ENCODE measurements at places on chromosomes 1 and 21. TPM values are rescaled to one million over a fixed set of nuclear protein-coding genes. Genes with fewer than 3 reads are reported as not detected.

The MAN1C1 gene
- polyA plus RNA-seq, result 10.0 TPM

The EXO1 gene
- not detected for polyA plus RNA-seq

The MASP2 gene
- not detected for polyA plus RNA-seq

The PYHIN1 gene
- 0.25 TPM for polyA plus RNA-seq

The ZYG11A gene
- polyA plus RNA-seq, result 0.06 TPM

The TMEM69 gene
- 14.7 TPM for polyA plus RNA-seq

The AIM2 gene
- 1.7 TPM for polyA plus RNA-seq

The OR2M3 gene
- polyA plus RNA-seq, result not detected

The LAMB3 gene
- polyA plus RNA-seq, result 29.9 TPM

All from stomach (tissue), 19 donors.